ENCODE measurements at places on chromosomes 12 and 14. TPM values are rescaled to one million over a fixed set of nuclear protein-coding genes. Genes with fewer than 3 reads are reported as not detected.

Gene STAC3
- total RNA-seq, result 0.36 TPM

Gene PTMS
- total RNA-seq, result 72.7 TPM

DNA sequence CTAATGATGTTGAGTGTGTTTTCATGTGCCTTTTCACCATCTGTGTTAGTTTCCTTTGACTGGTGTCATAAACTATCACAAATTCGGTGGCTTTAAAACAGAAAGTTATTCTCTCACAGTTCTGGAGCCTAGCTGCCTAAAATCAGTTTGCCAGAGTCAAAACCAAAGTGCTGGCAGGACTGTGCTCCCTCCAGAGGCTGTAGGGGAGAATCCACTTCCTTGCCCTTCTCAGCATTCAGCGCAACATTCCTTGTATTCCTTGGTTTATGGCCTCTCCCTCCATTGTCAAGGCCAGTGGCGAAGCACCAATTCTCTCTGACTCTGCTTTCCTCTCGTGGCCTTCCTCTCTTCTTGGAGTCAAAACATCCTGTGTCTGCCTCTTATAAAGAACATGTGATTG, 174.2 kb upstream of the PDE3A start:
- H3K27ac ChIP-seq, result no peak overlapping the region
- peak overlapping the region; percentile 61 for H3K4me3 ChIP-seq
- no peaks in the 10 kb centered on the region for H3K27me3 ChIP-seq
- peak; percentile 55 for DNase-seq
- H3K4me1 ChIP-seq, result no peaks in the 10 kb centered on the region

Gene PPFIBP1
- total RNA-seq, result 179 TPM

- no peak for DNase-seq
- H3K27ac ChIP-seq, result peak overlapping the region; percentile 73
- H3K4me3 ChIP-seq, result no peak overlapping the region
- H3K27me3 ChIP-seq, result no peaks in the 10 kb centered on the region
- H3K36me3 ChIP-seq, result no peaks in the 10 kb centered on the region
- H3K4me1 ChIP-seq, result peaks cover 16% of the 10 kb centered on the region
Measured at GRCh38 chr14:79515158-79515557, 696.1 kb downstream of the DIO2 start.

- peak overlapping the region; percentile 93 for H3K27ac ChIP-seq
- no peaks in the 10 kb centered on the region for H3K27me3 ChIP-seq
- no peak overlapping the region for H3K4me3 ChIP-seq
- H3K4me1 ChIP-seq, result peaks cover 47% of the 10 kb centered on the region
- H3K36me3 ChIP-seq, result no peaks in the 10 kb centered on the region
Measured at GRCh38 chr14:96119947-96120346, 80.8 kb downstream of the C14orf132 start.

Gene PIWIL1
- not detected for total RNA-seq

GRCh38 chr14:67517083-67517482, 16.0 kb upstream of the PLEKHH1 start:
- peak; percentile 71 for DNase-seq
- H3K27me3 ChIP-seq, result peaks cover 63% of the 10 kb centered on the region
- H3K4me3 ChIP-seq, result no peak overlapping the region
- no peaks in the 10 kb centered on the region for H3K36me3 ChIP-seq
- no peak overlapping the region for H3K27ac ChIP-seq

Gene CCDC197
- total RNA-seq, result not detected

DNA sequence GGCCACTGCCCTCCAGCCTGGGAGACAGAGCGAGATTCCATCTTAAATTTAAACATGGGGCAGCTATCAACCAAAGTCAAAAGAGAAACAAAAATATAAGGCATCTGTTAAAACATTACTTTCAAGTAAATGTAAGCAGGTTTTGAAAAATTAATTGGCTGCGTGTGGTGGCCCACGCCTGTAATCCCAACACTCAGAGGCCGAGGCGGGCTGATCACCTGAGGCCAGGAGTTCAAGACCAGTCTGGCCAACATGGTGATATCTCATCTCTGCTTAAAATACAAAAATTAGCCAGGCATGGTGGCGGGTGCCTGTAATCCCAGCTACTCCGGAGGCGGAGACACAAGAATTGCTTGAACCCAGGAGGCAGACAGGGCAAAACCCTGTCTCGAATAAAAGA, 82.7 kb downstream of the PLEKHA5 start:
- H3K27me3 ChIP-seq, result no peaks in the 10 kb centered on the region
- peaks cover 4% of the 10 kb centered on the region for H3K4me1 ChIP-seq
- H3K36me3 ChIP-seq, result no peaks in the 10 kb centered on the region

GRCh38 chr12:4147031-4147481, 126.5 kb upstream of the CCND2 start:
- H3K27ac ChIP-seq, result no peak overlapping the region
- no peak for DNase-seq
- no peak overlapping the region for H3K4me3 ChIP-seq

GRCh38 chr14:84543859-84544258, 986.1 kb upstream of the FLRT2 start:
- H3K4me3 ChIP-seq, result no peak overlapping the region
- no peaks in the 10 kb centered on the region for H3K4me1 ChIP-seq
- no peaks in the 10 kb centered on the region for H3K27me3 ChIP-seq
- DNase-seq, result no peak
- no peaks in the 10 kb centered on the region for H3K36me3 ChIP-seq
